RPMI7951 (cell line): ENCODE measurements at places on chromosomes 7 and 10. TPM values are rescaled to one million over a fixed set of nuclear protein-coding genes. Genes with fewer than 3 reads are reported as not detected.

GRCh38 chr10:27618906-27619305 lies 114.8 kb downstream of the RAB18 start:
- DNase-seq, result no peak

RSPH10B2 gene
- total RNA-seq, result 0.10 TPM in 1 of 2 replicates, not detected in the other

GRCh38 chr10:78952686-78953085 lies 116.1 kb upstream of the ZMIZ1 start:
- peak; percentile 99 for DNase-seq

DNA sequence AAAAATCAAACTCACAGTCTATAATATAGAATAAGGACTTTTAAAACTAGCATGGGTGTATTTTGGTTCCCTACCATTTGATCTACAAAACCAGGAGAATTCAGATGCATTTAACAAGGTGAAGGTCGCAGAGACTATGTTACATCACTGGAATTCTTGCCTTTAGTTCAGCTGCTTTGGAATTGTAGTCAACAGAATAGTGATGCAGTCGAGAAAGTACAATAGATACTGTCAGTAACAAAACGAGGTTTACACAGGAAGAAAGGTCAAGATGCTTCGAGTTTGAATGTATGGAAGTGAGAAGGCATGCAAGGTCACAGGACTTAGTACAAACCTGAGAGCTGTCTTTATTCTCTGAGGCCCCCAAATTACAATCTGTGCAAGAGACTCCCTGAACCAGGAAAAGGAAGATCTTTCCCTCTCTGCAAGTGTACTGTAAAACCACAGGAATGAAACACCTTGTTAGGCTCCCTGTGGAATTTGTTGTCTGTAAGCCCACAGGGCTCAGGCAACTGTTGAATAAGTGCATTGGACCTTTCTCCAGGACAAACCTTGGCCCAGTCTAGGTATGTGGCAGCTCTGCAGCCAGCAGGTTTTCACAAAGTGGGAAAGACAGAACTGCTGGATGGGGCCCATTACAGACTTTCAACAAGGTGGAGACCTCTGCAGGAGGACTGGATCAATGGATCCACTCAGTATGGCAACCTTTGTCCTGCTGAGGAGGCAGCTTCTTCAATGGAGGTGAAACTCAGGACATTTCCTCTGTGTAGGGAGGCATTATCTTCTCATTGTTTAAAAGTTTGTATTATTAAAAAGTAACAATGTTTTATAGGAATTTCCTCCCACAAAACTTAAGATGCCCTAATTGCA lies 101.1 kb upstream of the GSDME start:
- no peak for DNase-seq

PLA2G12B gene
- total RNA-seq, result not detected in 2 replicates

- peak; percentile 42 for DNase-seq
These were observed 54.7 kb upstream of the AFAP1L2 start for GRCh38 chr10:114458955-114459354.

ZNF239 gene
- 2.2 and 2.4 TPM in 2 replicates for total RNA-seq

- DNase-seq, result peak; percentile 62
These were observed 296.7 kb upstream of the KLF6 start for GRCh38 chr10:4081685-4082111.

BBS9 gene
- total RNA-seq, result 15.9 and 16.1 TPM in 2 replicates

- peak; percentile 91 for DNase-seq
These were observed 161.5 kb upstream of the SH2B2 start for GRCh38 chr7:102125127-102125596.

GRCh38 chr10:79166312-79166721 lies 97.6 kb downstream of the ZMIZ1 start:
- no peak for DNase-seq

OPN1SW gene
- total RNA-seq, result not detected in 2 replicates

NOS3 gene
- total RNA-seq, result 0.12 and 0.39 TPM in 2 replicates

GRCh38 chr10:126352453-126352852 lies 35.8 kb downstream of the ADAM12 start:
- no peak for DNase-seq

NEUROD6 gene
- not detected in 2 replicates for total RNA-seq

- no peak for DNase-seq
These were observed 528.1 kb downstream of the KCNMA1 start for GRCh38 chr10:77109351-77109994.

DNA sequence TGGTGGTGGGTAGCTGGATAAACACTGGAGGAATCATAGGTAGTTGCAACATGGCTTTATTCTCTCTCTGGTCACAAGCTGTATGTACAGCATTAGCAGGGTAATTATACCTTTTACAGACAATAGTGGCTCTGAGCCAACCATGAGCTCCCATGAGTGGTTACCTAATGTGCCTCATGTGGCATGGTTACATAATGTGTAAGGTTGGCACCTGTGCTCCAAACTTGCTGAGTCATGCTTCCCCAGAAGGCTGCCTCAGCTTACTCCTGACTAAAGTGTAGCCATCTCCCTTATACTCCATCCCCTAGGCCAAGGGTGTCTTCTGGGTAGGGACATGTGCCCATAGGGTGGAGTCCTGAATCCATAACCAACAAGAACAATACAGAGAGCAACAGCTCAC lies 345.3 kb upstream of the SEMA3C start:
- DNase-seq, result no peak

NEBL gene
- under 0.01 TPM in 1 of 2 replicates, not detected in the other for total RNA-seq

- DNase-seq, result no peak
These were observed 468.1 kb downstream of the IPMK start for GRCh38 chr10:57799625-57800024.

TCAF2 gene
- 3.6 and 4.2 TPM in 2 replicates for total RNA-seq

MYH16 gene
- 1.1 and 1.2 TPM in 2 replicates for total RNA-seq

DNA sequence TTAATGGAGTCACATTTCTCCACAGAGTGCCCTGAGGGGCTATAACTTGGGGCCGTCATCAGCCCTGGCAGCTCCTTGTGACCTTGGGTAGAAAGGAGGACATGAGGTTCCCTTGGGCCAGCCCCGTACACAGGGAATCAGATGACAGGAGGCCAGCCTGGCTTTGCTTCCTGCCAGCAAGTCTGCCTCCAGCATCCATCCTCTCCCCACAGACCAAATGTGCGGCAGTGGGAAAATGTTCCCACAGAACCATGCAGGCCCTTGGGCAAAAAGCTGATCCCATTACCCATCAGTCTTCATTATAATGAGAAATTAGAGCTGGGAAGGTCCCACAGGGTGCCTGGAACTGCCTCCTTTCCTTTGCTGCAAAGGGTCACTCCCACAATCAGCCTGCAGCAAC lies 908.3 kb downstream of the GRID1 start:
- DNase-seq, result peak; percentile 46

DNA sequence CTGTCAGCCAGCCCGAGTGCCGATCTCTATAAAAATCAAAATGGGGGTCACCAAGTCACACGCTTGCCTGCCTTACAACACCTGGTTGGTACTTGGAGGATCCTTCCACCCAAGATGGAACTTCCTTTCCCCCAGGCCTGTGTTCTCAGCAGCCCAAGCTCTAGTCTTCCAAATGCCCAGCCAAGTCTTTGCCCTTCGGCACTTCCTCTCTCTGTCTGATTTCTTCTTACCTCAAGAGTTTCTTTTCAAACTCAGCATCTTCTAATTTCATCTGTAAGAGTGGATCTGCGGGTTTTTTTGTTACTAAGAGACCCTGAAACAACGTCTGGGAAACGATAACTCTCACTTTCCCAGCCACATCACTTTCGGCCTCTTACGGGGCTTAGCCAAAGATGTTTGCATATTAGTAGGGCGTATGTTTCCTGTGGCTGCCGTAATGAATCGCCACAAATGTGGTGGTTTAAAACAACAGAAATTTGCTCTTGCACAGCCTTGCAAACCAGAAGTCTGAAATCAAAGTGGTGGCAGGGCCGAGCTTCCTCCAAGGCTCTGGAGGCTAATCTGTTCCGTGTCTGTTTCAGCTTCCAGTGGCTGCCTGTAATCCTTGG lies 219.9 kb downstream of the TCF7L2 start:
- DNase-seq, result no peak

- DNase-seq, result no peak
These were observed 43.8 kb upstream of the CSTF2T start for GRCh38 chr10:51743146-51743545.

DNA sequence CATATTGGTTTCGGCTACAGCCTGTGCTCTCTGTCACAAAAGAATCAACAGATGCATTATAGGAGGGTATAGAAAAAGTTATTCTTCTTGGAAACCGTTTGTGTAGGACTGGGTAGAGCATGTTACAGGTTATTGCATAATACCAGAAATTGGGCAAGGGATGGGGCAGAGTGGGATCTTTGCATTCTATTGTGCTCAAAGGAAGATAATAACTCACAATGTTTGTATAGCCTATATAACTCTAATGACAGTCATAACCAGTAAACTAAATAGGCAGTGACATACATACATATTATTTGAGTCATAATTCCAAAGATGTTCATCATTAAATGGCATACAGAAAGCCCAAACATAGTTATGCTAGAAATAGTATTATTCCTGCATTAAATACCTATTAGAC lies 179.7 kb downstream of the XPNPEP1 start:
- no peak for DNase-seq

- no peak for DNase-seq
These were observed 185.1 kb downstream of the NXPH1 start for GRCh38 chr7:8618441-8619070.

DNA sequence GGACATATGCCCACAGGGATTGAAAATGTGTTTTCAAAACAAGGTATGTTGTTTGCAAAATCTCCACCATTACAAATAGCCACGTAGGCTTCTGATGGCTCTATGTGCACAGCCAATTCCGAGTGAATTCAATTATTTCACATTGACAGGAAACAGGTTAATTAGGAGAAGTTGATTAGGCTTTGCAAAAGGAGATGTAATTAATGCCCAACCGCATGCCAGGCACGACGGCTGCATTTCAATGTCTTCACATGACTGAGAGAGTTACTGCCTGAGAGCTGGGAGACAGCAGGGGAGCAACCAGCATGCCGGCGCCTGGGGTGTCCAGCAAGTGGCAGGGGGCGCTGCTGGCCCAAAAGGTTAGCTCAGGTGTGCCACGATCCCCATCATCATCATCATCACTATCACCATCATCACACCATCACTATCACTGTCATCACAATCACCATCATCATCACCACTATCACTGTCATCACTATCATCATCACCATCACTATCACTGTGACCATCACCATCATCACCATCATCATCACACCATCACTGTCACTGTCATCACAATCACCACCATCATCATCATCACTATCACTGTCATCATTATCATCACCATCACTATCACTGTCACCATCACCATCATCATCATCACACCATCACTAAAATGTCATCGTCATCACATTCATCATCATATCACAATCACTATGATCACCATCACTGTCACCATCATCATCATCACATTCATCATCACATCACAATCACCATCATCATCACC lies 30.2 kb downstream of the PWWP2B start:
- DNase-seq, result no peak

DNA sequence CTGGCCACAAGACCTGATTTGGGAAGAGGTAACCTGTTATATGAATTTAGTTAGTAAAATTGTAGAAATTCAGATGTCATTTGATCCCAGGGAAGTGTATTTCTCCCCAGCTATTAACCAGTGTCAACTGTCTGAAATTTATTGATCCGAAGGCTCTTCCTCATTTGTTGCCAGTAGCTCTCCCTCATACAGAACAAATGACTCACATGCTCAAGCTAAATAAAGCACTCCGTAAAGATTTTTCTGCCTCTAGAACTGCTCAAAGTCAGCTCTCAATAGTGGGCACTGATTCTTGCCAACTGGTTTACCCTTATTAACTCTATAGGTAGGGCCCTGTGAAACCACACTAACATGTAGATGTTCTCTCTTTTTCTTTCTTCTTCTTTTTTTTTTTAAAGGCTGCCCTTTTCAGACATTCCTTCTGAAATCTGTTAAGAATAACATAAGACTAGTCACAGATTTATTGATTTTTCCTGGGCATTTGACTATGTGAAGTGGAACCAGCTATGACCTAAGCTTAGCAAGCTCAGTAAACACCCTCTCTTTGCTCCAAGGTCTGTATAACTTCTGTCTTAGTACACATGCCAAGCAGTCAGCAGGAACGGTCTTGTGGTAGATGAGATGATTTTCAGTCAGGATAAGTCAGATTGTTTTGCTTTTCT lies 21.8 kb downstream of the RPA3 start:
- DNase-seq, result no peak

DNA sequence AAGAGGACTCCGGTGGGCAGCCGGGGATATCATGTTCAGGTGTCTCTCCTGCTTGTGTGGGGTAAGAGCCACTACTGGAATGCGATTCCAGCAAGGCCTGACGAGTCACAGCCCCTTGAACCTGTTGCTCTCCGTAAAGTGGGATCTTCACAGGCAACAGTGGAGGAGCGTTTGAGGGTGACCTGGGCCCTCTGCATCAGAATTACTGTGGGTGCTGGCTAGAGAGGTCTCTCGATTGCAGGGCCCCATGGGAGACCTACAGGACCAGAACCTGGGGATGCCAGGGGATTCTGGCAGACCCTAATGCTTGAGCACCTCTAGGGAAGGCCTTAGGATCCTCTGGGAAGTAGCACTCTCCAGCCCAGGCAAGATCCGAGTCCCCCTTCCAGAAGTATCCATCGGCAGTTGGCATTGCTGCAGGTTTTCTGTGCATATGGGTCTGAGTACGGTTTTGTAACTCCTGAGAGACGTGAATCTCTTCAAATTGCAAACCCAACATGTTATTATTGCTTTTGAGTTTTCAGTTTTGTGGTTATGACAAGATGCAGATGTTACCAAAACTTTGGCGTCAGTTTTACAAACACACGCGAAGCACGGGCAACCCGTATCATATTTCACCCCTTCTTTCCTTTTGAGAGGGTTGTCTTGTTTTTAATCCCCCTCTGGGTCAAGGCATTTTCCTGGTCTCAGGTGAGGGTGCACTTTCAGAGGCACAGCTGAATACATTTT lies 4.6 kb downstream of the MGMT start:
- DNase-seq, result no peak

- DNase-seq, result no peak
These were observed 19.1 kb upstream of the EXOC6 start for GRCh38 chr10:92829042-92829785.

ELFN1 gene
- total RNA-seq, result 0.39 and 0.48 TPM in 2 replicates

DNA sequence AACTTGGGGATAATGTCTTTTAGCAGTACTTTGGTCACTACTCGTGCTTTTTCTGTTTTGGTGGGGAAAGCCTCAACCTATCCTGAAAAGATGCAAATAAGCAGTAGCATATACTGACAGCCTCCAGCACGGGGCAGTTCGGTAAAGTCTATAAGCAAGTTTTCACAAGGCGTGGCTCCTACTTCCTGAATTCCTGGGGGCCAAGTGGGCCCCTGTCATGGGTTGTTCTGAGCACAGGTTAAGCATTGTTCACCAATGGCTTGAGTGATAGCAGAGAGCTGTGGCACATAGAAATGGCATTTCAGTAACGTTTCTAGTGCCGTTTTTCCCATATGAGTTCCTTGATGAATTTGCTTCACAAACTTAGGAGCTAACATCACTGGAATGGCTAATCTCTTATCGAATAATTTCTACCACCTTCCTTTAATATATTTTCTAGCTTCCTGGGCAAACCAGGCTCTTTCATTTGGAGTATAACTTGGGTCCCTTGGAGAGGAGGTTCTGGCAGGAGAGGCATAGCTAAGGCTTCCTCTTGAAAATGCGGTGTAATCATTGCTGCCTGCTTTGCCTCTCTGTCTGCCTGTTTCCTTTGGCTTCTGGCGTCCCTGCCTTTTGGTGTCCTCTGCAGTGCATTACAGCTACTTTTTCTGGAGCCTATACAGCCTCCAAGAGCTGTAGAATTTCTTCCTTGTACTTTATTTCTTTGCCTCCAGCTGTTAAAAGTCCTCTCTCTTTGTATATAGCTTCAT lies 11.7 kb upstream of the ZNF239 start:
- no peak for DNase-seq

- peak; percentile 24 for DNase-seq
These were observed 316.8 kb upstream of the STEAP1 start for GRCh38 chr7:89837515-89837914.
